ENCODE measurements at places on chromosomes 3 and 15.

GRCh38 chr15:78691851-78692421 is 50.9 kb upstream of the CHRNB4 start:
- no peak for DNase-seq

GRCh38 chr3:12954891-12955650 is 113.7 kb upstream of the RPL32 start:
- peak; percentile 57 for DNase-seq

GRCh38 chr3:123907720-123908119 is 23.6 kb upstream of the MYLK start:
- DNase-seq: no peak

- DNase-seq: no peak
These were observed 12.9 kb downstream of the SEC11A start for GRCh38 chr15:84702961-84703482.

- no peak for DNase-seq
These were observed 1044.1 kb upstream of the NR2F2 start for GRCh38 chr15:95286352-95286880.

DNA sequence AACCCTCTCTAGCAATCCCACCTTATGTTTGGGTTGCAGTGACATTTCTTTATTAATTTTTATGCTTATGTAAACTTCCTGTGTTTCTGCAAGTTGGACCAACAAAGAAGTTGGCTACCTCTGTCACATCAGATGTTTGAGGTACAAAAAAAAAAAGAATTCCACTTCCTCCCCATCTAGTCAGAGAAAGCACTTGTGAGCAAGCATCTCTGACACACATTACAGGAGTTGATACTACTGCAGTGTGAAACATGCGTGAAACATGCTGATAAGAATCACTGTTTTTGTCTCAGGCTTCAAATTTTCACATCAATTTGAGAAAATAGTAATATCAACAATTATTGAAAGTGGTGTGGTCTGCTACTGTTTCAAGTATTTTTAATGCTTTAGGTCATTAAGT is 1.3 kb downstream of the SCAANT1 start:
- DNase-seq: no peak

DNA sequence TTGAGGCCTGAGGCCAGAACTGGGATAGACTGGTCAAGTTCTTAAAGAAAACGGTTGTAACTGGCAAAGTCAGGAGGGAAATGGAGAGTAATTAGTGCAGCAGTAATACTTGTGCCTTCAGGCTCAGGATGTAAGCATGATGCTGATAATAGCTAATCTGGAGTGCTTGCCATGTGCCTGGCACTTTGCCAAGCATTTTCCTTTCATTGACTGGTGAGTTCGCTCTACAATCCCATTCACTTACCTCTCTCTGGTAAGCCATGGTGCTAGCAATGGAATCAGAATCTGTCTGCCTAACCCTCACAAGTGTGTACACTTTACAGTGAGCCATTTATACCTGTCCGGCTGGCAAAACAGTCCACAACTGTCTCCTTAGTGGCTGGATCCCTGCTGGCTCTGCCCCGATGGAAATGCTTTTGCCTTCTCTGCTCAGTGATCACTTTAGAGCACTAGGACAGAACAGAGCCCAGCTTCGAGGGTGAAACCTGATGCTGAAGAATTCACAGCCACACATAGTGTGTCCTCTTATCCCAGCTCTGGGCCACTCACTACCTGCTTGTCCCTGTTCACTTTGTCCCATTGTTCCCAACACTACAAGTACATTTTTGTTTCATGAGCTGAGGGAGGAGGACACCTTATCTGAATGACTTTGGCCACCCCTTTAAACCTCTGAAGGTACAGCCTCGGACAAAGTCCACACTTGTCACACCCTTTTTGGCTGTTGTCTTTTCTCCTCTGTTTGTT is 10.3 kb downstream of the CHP1 start:
- peak; percentile 9 for DNase-seq

DNA sequence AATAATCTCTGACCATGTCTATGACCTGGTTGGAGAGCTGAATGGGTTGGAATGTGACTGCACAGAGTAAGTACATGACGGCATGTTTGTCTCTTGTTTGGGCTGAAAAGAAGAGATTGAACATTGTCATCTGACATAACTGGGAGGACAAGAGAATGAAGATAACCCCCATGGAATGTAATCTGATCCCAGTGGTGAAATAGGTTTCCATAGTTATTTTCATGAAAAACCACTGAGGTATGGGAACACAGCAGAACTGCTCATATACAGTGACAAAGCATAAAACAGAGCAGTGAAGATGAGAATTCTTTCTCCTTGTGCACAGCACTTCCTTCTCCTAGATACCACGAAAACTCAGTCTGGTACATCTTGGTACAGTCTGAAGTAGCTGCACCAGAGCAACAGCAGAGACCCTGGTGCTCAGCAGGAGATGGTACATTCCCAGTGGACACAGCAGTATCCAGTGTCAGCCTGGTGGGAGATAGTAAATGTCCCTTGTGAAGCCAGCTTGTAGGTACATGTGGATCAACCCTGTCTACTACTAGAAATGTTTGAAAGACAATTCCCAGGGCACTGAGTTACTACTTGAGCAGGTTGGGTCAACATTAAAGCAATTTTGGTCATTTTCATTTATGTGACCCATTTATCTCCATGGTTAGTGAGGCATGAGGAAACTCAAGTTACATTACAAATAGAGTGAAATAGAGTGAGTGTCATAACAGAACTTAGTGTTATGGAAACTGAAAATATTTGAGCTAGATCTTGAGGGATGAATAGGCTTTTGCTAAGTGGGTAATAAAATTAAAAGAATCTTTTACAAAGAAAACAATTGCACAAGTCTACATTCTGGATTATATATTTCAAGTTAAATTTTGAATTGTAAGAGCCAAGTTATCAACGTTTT is 178.3 kb downstream of the SUCNR1 start:
- peak; percentile 72 for DNase-seq

DNA sequence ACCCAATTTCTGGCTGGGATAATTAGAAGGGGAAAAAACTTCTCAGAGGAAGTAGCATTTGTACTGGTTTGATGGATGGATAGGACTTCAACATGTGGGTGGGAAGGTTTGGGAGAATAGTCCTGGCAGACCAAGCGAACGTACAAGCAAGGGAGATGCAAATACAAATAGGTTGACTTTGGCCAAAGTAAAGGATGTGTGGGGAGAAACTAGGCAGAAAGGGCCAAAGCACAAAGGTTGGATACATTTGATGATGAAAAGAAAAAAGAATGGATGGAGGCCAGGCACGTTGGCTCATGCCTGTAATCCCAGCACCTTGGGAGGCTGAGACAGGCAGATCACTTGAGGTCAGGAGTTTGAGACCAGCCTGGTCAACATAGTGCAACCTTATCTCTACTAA is 63.4 kb downstream of the ERC2 start:
- DNase-seq: no peak

GRCh38 chr3:183375787-183376186 is 52.6 kb downstream of the MCF2L2 start:
- DNase-seq: no peak

GRCh38 chr3:126351771-126352475 is 5.3 kb downstream of the KLF15 start:
- no peak for DNase-seq

GRCh38 chr3:191141728-191142127 is 57.3 kb upstream of the OSTN start:
- no peak for DNase-seq

GRCh38 chr3:184748219-184749135 is 36.6 kb upstream of the MAGEF1 start:
- no peak for DNase-seq

DNA sequence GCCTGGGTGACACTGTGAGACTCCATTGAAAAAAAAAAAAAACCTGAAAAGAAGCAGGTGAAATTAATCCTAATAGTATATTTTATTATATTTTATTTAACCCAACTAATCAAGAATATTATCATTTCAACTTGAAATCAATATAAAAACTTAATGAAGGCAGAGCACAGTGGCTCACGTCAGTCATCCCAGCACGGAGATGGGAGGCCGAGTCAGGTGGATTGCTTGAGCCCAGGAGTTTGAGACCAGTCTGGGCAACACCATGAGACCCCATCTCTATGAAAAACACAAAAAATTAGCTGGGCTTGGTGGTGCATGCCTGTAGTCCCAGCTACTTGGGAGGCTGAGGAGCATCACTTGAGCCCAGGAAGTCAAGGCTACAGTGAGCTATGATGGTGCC is 33.3 kb upstream of the SLC41A3 start:
- no peak for DNase-seq

DNA sequence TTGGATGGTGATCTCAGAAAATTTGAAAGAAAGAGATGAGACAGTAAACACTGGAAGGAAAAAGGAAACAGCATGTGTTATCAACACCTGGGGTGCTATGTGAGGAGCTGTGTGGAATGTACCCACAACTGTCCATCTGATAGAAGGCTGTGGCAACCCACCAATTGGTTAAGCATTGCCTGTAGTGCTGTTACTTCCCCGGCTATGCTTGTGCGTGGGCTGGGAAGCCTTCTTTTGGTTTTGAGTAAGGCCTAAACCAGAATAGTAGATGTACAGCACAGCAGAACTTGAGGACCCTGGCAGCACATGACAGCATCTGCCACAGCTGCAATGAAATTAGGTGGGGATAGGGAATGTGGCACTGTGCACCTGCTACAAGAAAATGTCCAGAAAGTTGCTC is 184.5 kb downstream of the FHIT start:
- DNase-seq: no peak

DNA sequence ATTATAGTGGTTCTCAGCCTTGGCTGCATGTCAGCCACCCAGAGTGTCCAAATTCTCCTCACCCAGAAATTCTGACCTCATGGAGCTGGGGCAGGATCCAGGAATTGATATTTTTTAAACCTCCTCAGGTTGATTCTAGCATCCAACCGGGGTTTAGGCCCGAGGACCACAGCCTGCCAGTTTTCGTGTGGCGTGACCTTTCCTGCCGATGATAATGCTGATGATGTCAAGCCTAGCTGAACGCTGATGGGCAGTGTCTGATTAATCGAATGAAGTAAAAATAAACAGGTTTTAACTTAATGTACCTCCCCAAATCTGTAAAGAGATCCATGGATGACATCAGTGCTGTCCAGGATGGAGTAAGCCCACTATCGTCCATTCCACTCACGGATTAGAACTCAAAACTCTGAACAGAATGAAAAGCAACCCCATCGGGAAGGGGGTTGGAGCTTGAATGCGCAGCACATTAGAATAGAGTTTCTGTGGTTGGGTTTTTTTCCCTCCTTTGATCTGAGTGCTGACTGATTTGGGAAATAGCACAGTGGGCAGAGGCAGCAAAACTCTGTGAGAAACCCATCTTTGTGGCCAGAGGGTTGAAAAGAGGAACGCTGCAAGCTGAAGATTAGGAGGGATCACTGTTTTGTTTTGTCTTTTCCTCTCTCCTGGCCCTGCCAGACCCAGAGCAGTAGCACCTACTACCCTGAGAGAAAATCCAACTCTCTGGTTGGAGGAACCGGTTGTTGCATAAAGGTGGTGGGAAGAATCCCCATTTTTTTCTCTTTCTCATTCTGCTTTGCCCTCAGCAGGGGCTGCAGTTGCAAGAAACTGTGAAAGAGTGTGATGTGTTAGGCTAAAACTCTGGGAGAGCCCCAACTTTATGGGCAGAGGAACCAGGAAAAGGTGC is 153.9 kb downstream of the APBA2 start:
- DNase-seq: no peak

DNA sequence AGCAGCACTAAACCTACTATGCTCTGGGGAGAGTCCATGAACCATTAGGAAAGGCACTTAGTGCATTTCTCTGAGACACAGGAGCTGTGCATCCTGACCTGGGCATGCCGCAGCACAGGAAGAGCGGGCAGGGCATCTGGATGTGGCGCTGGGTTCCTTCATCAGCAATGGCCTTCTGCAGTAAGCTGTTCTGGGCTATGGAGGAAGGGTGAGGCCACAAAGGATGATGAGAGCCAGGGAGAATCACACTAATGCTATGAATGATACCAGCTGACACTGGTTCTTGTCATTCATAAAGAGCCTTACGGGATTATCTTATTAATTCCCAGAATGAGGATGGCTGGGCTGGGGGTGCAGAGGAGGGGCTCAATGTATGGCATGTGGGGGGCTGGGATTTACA is 12.7 kb upstream of the SCN10A start:
- no peak for DNase-seq

Measured in NCI-H2029 treated with DMSO at 0.1 percent for 48 hours (cell line).